Naive thymus-derived CD8-positive, alpha-beta T cell (primary cell): ENCODE measurements at places on chromosomes 7 and 10.

GRCh38 chr7:25031432-25031831, 51.5 kb upstream of the OSBPL3 start:
- no peak for DNase-seq

DNA sequence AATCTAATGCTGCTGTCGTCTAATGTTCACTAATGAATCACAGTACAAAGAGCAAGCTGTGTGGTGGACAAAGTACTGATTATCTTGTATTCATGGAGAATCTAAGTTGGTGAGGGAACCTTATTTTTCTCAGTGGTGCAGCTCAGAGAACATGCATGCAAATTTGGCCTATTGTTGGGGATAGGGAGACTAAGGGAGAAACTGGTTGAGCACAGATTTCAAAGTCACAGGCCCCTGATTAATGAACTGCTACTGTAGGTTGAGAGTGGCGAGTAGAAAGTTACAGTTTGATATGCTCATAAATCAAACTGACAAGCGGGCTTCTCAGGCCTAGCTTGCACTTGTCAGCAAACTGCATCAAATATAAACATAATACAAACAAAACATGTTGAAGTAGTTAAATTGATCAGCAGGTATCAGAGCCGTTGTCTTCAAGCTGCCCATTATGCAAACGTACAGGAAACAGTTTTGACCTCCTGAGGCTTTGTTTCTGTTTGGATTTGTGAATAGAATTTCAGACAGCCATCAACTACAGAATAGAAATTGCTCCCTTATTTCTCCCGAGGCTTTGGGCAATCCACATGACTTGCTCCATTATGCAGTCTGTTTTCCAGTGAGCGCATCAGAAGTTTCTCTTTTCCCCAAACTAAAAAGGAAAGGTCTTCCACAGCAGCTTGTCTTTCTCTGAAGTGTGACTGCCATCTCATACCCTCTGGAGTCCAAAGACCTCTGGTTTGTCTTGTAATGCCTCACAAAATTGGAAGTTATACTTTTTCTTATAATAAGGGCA, 215.8 kb downstream of the FOXP2 start:
- no peak for DNase-seq

- DNase-seq = no peak
Measured at GRCh38 chr7:2862831-2863361, 18.8 kb upstream of the GNA12 start.

GRCh38 chr10:15515202-15515601, 144.1 kb upstream of the FAM171A1 start:
- DNase-seq = no peak

DNA sequence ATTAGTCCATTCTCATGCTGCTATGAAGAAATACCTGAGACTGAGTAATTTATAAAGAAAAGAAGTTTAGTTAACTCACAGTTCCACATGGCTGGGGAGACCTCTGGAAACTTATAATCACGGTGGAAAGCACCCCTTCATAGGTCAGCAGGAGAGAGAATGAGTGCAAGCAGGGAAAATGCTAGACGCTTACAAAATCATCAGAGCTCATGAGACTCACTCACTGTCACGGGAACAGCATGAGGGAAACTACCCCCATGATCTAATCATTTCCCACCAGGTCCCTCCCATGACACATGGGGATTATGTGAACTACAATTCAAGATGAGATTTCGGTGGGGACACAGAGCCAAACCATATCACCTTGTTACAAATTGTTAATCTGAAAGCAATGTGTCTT, 15.8 kb downstream of the TAS2R39 start:
- DNase-seq = no peak
